Karpas-422 (cell line): ENCODE measurements at places on chromosomes 4 and X. TPM values are rescaled to one million over a fixed set of nuclear protein-coding genes. Genes with fewer than 3 reads are reported as not detected.

The TMSB15A gene
- total RNA-seq = not detected in 2 replicates

The TEX13C gene
- total RNA-seq = not detected in 2 replicates

The COX7B2 gene
- not detected in 2 replicates for total RNA-seq

DNA sequence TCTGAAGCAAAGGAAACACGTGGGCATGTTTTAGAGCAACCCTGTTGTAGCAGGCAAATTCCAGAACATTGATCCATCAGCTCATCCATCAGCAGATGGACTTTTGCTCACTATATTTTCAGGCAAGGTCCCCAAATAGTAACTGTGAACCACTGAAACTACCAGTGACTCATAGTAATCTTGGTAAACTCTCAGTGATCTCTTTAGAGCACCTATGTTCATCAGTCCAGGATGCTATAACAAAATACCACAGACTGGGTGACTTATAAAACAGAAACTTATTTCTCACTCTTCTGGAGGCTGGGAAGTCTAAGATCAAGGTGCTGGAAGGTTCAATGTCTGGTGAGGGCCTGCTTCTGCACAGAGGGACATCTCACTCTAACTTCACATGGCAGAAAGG is 28.9 kb upstream of the BTC start:
- DNase-seq = no peak
- H3K4me1 ChIP-seq = no peaks in the 10 kb centered on the region
- H3K27me3 ChIP-seq = no peaks in the 10 kb centered on the region
- H3K4me3 ChIP-seq = no peak overlapping the region
- no peaks in the 10 kb centered on the region for H3K36me3 ChIP-seq

DNA sequence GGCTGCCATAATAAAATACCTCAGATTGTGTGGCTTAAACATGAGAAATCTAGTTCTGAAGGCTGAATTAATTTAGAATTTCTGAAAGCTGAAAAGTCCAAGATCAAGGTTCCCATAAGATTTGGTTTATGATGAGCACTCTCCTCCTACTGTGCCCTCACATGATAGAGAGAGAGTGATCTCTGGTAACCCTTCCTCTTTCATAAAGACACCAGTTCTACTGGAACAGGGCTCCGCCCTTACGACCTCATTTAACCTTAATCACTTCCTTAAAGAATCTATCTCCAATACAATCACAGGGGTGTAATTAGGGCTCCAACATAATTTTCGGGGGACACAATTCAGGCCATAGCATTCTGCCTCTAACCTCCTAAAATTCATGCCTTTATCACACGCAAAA is 194.0 kb upstream of the MAB21L2 start:
- peaks cover 10% of the 10 kb centered on the region for H3K4me1 ChIP-seq
- no peaks in the 10 kb centered on the region for H3K27me3 ChIP-seq
- H3K36me3 ChIP-seq = no peaks in the 10 kb centered on the region
- no peak overlapping the region for H3K27ac ChIP-seq
- DNase-seq = no peak

GRCh38 chrX:19924285-19924684 is 36.9 kb upstream of the SH3KBP1 start:
- no peak overlapping the region for H3K4me3 ChIP-seq
- H3K36me3 ChIP-seq = no peaks in the 10 kb centered on the region; the same call in 1 of the 2 replicates
- H3K4me1 ChIP-seq = no peaks in the 10 kb centered on the region
- H3K27ac ChIP-seq = no peak overlapping the region

GRCh38 chr4:162046135-162046534 is 117.7 kb downstream of the FSTL5 start:
- no peak overlapping the region for H3K4me3 ChIP-seq
- H3K27me3 ChIP-seq = no peaks in the 10 kb centered on the region
- H3K27ac ChIP-seq = no peak overlapping the region
- no peaks in the 10 kb centered on the region for H3K36me3 ChIP-seq
- no peaks in the 10 kb centered on the region for H3K4me1 ChIP-seq

DNA sequence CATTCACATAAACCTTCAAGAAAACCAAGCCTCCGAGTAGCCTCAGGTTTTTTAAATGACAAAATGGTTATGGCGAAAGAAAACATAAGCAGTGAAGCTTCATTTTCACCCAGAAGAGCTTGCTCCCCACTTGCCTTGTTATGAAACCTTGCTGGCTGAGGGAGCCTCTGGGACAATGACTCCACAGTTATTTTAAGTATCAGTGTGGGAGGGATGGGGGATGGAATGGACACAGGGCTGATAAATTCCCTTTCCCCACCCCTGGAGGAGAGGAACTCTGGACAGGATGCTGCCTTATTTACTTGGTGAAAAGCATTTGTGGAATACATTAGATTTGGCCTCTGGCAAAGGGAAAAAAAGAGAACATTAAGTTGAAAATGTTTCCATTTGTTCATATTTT is 220.7 kb upstream of the CNKSR2 start:
- no peak overlapping the region for H3K27ac ChIP-seq
- no peaks in the 10 kb centered on the region for H3K36me3 ChIP-seq
- DNase-seq = no peak
- H3K27me3 ChIP-seq = no peaks in the 10 kb centered on the region

DNA sequence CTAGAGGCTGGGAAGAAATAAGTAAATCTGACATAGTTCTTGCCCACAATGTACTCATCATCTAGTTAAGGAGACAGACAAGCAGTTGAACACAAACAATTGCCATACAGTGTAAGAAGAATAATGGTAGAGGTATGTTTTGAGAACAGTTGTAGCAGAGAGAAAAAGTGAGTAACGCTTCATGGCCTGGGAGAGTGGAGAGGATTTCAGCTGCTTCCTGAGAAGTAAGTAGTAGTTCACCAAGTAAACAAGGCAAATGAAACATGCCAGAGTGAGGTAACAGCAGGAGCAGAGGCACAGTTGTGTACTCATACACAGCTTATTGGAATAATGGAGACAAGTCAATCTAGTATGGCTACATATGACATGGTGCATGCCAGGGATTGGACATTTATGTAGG is 53.6 kb upstream of the RAP2C start:
- H3K4me3 ChIP-seq = no peak overlapping the region
- H3K36me3 ChIP-seq = no peaks in the 10 kb centered on the region
- no peaks in the 10 kb centered on the region for H3K4me1 ChIP-seq
- H3K27me3 ChIP-seq = no peaks in the 10 kb centered on the region

DNA sequence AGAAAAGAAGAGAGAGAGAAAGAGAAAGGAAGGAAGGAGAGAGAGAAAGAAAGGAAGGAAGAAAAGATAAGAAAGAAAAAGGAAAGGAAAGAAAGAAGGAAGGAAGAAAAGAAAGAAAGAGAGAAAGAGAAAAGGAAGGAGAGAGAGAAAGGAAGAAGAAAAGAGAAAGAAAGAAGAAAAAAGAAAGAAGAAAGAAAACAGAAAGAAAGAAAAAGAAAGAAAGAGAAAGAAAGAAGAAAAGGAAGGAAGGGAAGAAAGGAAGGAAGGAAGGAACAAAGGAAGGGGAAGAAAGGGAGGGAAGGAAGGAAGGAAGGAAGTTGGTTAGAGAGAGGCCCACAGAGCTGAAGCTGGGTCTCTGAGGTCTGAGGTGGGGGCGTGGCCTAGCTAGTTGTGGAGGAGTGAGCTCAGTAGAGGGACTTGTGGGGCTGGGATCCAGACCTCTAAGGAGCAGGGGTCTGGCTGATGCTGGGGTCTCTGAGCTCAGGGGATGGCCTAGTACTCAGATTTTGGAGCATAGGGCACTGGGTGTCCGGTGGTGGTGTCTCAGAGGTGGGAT is 27.1 kb upstream of the PDZD4 start:
- no peaks in the 10 kb centered on the region for H3K4me1 ChIP-seq
- DNase-seq = no peak
- H3K27ac ChIP-seq = no peak overlapping the region
- no peaks in the 10 kb centered on the region for H3K36me3 ChIP-seq

DNA sequence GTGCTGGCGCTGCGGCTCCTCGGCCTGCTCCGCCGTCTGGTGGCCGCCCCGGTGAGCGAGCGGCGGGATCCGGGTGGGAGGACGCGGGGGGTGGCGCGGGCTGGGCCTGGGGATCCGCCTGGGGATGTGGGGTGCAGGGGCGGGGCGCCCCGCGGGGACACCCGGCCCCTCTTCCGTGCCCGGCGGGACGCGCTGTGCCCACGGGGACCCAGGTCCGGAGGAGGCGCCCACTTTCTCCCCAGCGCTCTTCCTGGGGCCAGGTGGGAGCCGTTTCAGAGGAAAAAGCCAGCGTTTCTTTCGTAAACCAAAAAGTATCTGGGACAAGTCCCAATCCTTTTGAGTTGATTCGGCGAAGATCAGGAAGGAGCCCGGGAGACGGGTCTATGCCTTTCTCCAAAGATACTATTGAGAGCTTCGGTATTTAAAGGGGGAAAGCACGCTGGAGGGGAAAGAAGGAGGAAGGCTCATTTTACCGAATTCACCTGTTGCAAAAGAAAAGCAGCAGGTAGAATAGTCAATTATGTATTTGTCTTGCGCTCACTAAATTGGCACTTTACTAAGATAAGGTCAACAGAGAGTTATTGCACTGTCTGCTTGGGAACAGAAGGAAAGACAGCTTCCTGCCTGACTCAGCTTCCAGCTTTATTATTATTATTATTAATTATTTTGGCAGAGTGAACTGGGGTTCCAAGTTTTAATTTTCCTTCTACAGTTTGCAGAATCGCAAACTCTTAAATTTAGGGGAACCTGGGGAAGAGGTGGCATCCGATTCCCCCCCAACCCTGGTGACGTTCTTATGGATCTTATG is 81.5 kb upstream of the CD99 start:
- H3K4me1 ChIP-seq = peaks cover 20% of the 10 kb centered on the region
- H3K4me3 ChIP-seq = peak overlapping the region; percentile 84
- H3K27me3 ChIP-seq = no peaks in the 10 kb centered on the region
- H3K36me3 ChIP-seq = peaks cover 11% of the 10 kb centered on the region; the same call in 1 of the 2 replicates
- DNase-seq = peak; percentile 62

GRCh38 chr4:3411676-3412075 is 30.1 kb upstream of the HGFAC start:
- H3K27ac ChIP-seq = no peak overlapping the region
- H3K27me3 ChIP-seq = no peaks in the 10 kb centered on the region
- H3K36me3 ChIP-seq = no peaks in the 10 kb centered on the region

DNA sequence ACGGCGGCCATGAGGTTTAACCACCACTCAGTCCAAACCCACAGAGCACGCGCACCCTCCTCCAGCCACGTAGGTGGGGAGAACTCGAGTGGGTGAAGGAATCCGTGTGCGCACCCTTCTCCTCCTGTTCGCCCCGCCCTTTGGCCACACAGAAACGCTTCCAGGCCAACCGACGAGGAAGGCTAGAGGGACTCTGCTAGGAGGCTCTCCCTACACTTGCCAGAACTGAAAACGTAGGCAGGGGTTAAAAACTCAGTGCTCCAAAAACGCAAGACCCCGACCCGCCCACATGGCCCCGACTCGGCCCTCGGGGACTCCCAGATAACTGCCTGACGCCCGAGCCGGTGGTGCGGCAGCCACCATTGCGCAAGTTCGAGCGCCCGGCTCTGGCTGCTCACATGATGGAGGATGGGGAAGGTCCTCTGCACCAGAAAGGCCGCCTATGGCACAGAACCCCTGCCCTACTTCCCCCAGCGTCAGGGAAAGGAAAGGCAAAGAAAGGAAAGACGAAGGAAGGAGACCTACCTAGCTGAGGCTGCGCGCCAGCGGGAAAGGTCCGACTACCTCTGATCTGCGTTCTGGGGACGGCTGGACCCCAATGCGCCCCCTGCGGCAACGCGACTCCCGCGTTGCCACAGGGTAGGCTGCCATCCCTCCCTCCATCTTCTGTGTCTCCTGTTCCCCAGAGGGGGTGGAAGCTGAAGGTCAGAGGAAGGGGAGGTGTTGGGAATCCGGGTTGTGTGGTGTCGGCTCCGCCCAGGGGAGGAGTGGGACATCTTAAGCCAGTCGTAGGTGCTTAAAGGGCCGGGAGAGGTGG is 201.9 kb upstream of the AGTR2 start:
- no peaks in the 10 kb centered on the region for H3K4me1 ChIP-seq
- H3K27ac ChIP-seq = no peak overlapping the region
- no peaks in the 10 kb centered on the region for H3K27me3 ChIP-seq
- no peak overlapping the region for H3K4me3 ChIP-seq

DNA sequence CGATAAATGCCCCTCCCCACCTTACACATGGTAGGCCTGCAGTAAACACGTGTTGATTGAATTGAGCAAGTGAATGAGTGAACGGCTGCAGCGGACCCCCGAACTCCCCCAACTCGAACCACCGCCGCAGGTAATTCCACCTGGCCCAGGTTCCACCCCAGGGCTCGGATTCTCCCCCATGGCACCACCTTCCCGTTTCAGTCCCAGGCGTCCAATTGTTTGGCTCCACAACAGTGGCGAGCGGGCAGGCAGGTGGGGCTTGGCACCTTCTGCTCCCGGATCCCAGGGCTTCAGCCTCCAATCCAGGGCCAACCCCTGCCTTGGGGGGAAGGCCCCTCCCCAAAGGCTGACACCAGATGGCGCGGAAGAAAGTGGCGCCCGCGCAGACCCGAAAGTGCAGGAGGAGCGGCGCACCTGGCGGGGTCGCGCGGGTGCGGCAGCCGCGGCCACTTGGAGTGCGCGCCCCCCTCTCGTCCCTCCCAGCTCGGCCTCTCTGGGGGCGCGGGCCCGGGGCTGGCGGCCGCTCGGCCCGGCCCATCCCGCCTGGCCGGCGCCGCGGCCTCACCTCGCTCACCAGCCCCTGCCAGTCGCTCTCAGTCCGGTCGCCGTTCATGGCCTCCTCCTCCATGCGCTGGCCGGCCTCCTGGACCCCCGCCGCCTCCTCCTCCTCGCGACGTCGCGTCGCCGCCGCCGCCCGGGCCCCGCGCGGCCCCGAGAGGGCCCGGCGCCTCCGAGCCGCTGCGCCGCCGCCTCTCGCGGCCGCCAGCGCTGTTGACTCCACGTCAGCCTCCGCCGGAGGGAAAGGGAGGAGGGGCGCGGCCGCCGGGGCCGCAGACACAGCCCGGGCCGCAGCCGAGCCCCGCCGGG is at the start of gene CCDC149:
TSS of gene CCDC149 (minus strand) at position 791 of the 867 bp plus-strand sequence. CDS start at position 613, 178 bp downstream.
- no peak within 1 kb of the TSS for H3K27ac ChIP-seq
- H3K36me3 ChIP-seq = no peaks in the 10 kb centered on the region; the same call in 1 of the 2 replicates
- no peak within 1 kb of the TSS for H3K4me3 ChIP-seq
- no peak for DNase-seq
- peaks cover 14% of the 10 kb centered on the region for H3K4me1 ChIP-seq

DNA sequence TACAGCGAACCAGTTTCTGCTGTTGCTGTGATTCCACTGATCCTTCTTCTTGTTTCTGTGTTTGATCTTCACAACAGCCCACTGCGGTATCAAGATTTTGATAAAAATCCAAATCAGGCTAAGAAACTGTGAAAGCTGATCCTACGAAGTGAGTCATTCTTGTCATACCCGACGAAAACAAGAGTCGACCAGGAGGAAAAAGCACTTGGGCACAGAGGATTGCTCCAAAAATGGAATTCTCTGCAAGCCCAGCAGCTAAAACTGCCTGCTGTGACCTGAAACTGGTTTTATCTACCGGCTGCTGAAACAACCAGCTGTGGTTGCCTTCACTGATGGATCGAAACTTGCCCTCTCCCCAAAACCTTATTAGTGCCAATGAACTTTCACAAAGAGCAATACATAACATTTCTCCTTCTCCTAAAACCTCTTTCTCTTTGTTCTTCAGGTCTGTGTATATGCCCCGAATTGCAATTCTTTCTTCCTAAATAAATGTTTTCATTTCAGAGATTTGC is 607.0 kb upstream of the PRKX start:
- peaks cover 9% of the 10 kb centered on the region for H3K4me1 ChIP-seq
- no peak overlapping the region for H3K27ac ChIP-seq
- DNase-seq = no peak
- no peak overlapping the region for H3K4me3 ChIP-seq
- no peaks in the 10 kb centered on the region for H3K36me3 ChIP-seq

- H3K4me3 ChIP-seq = no peak overlapping the region
- H3K27me3 ChIP-seq = no peaks in the 10 kb centered on the region
- H3K4me1 ChIP-seq = no peaks in the 10 kb centered on the region
- no peak overlapping the region for H3K27ac ChIP-seq
- DNase-seq = peak; percentile 79
- no peaks in the 10 kb centered on the region for H3K36me3 ChIP-seq
These were observed 12.5 kb upstream of the S100P start for GRCh38 chr4:6681191-6681590.

GRCh38 chr4:56181140-56181953 is 205.9 kb downstream of the AASDH start:
- H3K4me3 ChIP-seq = no peak overlapping the region
- DNase-seq = no peak
- H3K27me3 ChIP-seq = no peaks in the 10 kb centered on the region
- H3K36me3 ChIP-seq = no peaks in the 10 kb centered on the region
- H3K27ac ChIP-seq = no peak overlapping the region
- peaks cover 6% of the 10 kb centered on the region for H3K4me1 ChIP-seq
